Caudate nucleus (tissue), 63 donors: ENCODE measurements at places on chromosomes 12 and 14.

DNA sequence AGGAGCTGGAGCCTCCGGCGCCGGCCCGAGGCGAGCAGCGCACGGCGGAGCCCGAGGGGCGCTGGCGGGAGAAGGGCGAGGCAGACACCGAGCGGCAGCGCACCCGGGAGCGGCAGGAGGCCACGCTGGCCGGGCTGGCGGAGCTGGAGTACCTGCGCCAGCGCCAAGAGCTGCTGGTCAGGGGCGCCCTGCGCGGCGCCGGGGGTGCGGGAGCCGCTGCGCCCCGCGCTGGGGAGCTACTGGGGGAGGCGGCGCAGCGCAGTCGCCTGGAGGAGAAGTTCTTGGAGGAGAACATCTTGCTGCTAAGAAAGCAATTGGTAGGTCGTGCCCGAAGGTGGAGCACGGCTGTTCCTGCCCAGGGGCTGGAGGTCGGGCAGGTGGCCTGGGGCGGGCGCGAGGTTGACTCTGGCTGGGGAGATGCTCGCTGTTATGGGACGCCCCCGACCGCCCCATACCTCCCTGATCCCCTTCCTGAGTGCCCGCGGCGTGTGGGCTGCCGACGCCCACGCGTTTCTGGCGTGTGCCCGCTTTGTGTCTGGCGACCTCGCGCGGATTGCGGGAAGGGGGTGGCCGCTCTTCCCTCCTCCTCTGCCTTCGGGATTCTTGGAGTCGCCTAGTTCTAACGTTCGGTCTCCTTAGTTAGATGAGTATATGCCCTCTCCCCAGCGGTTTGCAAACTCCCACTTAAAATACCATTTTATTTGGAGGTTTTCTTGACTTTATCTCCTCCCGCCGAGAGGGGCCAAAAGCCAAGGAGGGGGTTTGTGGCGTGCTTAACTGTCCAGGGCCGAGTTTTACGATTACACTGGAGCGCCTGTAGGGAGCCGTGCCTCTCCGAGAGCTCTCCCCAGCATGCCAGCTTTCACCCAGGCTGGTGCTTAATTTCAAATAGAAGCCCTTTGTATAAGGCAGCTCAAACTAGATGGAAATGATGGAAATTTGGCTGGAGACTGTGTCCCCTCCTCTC lies 752 bp downstream of the DACT1 start:
- DNase-seq, result peak; percentile 4

DNA sequence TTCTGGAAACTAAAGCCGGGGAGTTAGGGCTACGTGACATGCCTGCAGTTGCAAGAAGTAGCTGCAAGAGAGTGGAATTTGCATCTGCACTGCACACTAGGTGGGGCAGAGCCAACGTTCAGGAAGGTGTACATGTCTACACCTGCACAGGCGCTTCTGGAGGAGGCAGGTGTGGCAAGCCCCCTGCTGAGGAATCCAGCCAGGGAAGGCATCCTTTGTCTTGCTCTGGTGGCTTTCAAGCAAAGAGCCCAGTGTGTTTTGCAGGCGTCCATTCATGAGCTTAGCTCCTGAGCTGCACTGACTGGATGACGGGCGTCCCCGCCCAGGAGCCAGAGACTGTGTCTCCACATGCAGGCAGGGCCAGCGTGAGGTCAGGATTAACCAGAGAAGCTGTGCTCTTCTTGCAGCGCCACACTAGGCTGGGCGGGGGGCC lies 116.3 kb downstream of the ZFP36L1 start:
- no peak for DNase-seq

GRCh38 chr12:53967421-53967925 lies 5.5 kb upstream of the HOXC11 start:
- no peak for DNase-seq

DNA sequence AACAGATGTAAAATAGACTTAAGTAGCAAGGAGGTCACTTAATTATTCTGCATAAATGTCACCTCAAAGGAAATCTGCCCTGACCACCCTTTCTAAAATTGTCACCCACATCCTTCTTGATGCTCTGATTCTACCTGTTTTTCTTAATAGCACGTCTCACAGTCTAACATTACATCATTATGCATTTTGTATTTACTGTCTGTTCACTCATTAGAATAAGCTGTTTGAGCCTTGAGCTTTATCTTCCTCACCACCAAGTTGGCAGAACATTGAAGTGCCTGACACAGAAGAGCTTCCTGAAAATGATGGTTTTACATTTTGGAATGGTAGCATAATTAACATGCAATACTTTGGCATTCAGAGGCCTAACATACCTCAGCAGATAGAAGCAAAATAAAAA lies 8.8 kb upstream of the TMEM117 start:
- no peak for DNase-seq

DNA sequence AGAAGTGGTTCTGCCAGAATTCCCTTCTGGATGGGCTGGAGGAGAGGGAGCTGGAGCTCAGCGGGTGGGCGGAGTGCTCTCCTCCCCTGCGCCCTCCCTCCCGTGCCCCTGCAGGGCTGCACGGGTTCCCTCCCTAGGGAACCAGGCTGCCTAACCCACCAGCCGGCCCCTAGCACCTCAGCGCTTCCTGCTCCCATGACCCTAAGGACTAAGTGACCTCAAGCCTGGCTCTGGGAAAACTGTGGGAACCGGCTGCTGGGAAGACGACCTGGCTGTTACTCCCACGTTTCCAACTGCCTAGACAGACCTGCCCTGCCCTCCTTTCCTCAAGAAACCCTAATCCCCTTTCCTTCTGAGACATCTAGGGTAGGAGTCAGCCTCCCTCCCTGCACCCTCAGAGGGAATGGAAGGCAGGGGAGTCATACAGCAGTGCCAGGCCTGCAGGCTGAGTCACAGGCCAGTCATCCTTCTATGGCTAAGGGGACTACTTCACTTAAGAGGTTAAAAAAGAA lies 31.5 kb downstream of the SLC6A12 start:
- DNase-seq, result no peak

- no peak for DNase-seq
Measured at GRCh38 chr14:36773136-36773540, 111.5 kb downstream of the PAX9 start.

DNA sequence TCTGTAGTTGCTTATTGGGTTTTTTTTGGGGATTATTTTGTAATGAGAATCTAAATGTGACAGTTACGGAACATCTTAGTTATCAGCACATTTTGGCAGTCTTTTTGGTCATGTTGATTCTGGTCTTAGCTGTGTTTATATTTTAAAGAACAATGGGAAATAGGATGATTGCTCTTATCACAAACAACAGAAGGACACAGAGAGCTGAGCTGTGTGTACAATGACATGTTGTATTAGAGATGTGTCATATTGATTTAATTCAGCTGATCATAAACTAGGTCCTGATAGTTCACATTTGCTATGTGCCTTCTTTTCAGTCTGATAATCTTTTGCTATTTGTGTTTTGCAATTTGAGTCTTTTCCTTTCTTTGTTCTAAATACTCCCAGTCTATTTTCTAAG lies 781.7 kb downstream of the TRHDE start:
- DNase-seq, result no peak

- DNase-seq, result no peak
Measured at GRCh38 chr12:65614259-65614889, 209.9 kb upstream of the HMGA2 start.

GRCh38 chr14:98908050-98908449 lies 363.9 kb downstream of the BCL11B start:
- DNase-seq, result no peak

DNA sequence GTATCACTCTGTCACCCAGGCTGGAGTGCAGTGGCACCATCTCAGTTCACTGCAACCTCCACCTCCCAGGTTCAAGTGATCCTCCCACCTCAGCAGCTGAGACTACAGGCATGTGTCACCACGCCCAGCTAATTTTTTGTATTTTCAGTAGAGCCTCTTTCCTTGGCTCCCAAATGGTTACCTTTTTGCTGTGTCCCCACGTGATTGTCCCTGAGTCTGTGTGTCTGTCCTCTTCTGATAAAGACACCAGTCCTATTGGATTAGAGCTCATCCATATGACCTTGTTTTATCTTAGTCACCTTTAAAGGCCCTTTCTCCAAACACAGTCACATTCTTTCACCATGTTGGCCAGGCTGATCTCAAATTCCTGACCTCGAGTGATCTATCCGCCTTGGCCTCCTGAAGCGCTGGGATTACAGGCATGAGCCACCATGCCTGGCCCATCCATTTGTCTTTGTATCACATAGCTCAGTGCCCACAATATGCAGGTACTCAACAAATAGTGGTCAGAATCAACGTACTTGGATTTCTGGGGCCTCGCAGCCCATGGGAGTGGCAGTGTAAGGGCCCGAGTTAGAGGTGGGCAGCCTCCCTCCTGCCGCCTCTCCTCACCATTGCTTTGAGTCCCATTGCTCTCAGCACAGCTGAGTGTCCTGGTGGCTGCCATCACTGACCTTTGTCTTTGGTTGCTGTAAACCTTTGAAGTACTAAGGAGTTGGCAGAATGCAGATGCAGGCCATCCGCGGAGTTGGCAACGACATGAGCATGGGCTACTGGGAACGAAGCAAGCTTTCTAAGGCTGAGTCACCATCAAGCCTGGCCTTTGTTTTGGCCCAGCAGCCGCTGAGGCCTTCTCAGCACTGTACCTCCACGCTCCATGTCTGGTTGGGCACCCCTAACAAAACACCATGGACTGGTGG lies 9.3 kb downstream of the TPCN1 start:
- no peak for DNase-seq

- DNase-seq, result no peak
Measured at GRCh38 chr12:2051700-2052621, 826 bp upstream of the CACNA1C start.

DNA sequence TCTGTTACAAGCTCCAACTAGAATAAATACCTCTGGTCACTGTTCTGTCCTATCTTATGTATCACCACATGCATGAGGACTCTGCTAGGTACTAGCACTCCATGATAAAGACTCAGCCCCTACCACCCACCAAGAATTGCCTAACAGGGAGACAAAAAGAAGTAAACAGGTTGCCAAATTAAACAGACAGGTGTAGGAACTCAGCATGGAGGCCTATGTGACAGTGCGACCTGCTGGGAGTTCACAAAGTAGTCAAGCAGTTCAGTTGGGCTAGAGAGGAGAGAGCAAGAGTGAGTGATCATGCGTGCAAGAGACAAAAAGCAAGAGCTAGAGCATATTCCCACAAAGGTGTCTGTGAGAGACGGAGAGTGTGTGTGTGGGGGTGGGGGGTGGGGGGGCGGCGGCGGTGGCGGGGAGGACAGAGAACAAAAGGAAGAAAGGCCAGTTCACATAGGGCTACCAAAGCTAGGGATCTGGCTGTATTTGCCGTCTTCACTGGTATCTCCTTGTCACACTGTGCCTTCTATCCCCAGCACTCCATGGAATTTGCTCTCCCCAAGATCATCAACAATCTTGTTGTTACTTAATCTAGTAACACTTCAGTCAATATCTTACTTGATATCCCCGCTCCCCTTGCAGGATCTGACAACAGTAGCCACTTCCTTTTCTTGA lies 81.2 kb downstream of the SPPL3 start:
- DNase-seq, result no peak

GRCh38 chr14:67694791-67695393 lies 672 bp downstream of the RDH11 start:
- peak; percentile 80 for DNase-seq

DNA sequence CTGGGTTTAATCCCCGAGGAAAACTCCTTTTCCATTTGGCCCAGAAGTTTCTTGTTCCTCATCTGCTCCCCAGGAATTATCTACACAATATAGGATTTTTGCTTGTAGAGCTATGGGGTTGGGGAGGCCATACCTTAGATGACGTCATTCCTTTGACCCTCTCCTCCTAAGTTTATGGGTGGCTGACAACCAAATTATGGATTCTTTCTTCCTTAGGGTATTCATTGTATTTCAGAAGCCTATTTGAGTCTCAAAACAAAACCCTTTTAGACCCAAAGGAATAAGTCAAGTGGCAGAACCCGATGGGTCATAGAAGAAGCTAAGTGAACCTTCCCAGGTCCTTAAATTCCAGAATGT lies 14.2 kb downstream of the PROX2 start:
- no peak for DNase-seq

DNA sequence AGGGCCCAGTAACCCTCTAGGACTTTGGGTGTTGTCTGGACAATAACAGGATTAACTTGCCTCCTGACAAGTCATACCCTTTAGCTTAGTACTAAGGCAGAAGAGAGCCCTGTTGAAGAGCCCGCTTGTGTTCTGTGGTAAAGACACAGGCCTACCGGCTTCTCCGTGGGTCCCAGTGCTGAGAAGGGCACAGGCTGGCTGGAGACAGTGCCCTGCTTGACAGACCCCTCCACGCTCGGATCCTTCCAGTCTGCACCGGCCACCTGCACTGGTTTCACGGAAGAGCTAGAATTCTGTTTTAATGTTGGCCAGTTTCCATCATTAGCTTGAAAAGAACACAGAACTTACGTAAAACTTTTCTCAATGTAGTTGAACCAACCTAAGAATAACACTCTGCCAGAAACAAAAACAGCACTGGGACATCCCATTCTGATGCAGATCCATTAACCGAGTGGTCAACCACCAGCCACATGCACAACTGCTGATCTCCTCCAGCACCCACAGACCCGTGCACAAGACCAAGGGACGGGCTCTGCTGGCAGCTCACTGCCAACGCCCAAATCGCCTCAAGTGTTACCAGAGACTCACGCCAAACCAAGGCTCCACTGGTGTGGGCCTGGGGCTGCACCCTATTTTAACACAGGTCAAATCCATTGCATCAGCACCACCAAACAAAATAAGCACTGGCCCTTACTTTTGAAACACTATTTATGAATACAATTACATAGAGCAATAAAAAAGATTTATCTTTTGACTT lies 27.1 kb downstream of the ZFYVE21 start:
- no peak for DNase-seq

DNA sequence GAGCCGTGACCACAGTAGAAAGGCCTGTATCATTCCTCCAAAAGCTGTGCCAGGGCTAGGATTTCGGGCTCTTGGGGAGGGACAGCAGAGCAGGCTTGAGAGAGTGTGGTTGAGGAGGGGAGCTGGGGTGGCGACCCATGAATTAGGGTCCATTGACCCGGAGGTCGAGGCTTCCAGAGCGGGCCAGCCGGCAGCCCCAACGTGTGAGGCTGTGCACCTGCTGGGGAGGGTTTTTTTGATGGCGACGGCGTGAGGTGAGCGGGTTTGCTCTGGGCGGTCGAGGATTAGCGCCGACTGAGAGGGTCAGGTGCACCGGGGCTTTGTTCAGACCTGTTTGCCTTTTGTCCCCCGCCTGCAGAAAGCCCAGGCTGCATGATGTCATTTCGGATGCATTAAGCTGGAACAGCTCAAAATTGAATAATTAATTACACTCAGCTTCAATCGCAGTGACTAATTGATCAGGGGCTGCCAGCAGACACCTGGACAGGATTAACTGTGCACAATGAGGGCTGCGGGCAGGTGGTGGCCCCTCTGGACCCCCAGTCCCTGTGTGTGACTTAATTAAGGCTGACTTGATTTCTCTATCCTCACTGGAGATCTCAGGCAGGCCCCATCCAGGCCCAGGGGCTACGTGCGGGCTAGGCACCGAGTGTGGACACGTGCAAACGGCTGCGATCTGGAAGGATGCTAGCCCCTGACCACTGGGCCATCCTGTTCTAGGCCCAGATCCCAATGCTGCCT lies 42.1 kb upstream of the MEG3 start:
- no peak for DNase-seq
